Stimulated activated CD4-positive, alpha-beta T cell treated with anti-CD3 and anti-CD28 coated beads, Interleukin-4, amount 100 ng/mL, for 24 hours (primary cell): ENCODE measurements at places on chromosomes 2 and 18.

GRCh38 chr2:220930271-220931076 is 641.6 kb downstream of the EPHA4 start:
- DNase-seq, result no peak

- DNase-seq, result no peak
Measured at GRCh38 chr18:24089076-24089475, 49.8 kb upstream of the CABYR start.

- no peak for DNase-seq
Measured at GRCh38 chr2:133718688-133719201, 150.5 kb upstream of the NCKAP5 start.

DNA sequence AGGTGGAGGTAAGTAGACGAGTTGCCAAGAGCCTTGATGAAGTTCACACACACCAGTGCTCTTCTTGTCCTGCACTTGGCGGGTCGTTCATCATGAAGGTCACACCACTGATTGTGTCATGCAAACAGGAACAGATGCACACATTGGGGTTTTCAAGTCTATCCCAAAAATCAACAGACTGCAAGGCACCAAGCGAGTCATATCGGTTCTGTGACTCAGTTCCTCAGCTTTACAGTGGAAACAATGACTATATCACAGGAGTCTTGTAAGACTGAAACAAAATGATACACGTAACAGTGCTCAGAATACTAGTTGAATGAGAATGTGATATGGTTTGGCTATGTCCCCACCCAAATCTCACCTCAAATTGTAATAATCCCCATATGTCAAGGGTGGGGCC is 526.9 kb upstream of the ID2 start:
- DNase-seq, result peak; percentile 64

- no peak for DNase-seq
Measured at GRCh38 chr2:180706694-180707093, 273.7 kb upstream of the UBE2E3 start.

- no peak for DNase-seq
Measured at GRCh38 chr2:44707945-44708660, 233.4 kb upstream of the SIX3 start.

GRCh38 chr2:74849228-74849892 is 15.4 kb downstream of the HK2 start:
- DNase-seq, result peak; percentile 20

DNA sequence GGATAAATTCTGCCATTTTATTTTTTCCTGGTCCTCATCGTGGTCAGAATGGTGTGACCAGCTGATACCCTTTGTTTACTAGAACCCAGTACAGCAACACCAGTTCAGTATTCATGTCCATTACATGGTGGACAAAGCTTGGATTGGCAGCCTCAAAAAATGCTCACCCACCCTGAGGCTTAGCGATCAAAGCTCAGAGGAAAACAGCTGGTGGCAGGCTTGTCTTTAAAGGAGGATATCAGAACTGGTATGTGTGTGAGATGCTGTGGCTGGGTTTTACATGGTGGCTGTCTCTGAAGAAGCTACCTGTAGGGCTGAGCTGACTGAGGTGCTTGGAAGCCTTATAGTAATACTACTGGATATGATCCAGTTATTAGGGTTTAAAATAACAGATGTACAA is 471.1 kb upstream of the MEX3C start:
- no peak for DNase-seq

DNA sequence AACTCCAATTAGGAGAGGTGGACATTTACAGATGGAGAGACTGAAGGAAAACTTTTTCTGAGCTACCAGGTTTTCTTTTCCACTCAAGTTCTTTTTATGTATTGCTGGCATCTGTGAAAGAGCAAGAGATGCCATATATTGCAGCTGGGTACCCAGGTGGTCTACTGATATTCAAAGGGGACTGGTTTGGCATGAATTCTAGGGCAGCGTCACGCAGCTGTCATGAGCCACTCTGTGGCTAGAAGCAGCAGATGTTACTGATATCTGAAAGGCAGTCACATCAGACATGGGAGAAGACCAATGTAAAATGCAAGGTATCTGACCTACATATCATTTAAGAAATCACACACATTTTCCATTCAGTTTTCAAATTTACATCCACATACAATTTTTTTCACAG is 408.8 kb downstream of the GALNT13 start:
- no peak for DNase-seq

- no peak for DNase-seq
Measured at GRCh38 chr2:42770288-42771131, 6.6 kb upstream of the OXER1 start.

DNA sequence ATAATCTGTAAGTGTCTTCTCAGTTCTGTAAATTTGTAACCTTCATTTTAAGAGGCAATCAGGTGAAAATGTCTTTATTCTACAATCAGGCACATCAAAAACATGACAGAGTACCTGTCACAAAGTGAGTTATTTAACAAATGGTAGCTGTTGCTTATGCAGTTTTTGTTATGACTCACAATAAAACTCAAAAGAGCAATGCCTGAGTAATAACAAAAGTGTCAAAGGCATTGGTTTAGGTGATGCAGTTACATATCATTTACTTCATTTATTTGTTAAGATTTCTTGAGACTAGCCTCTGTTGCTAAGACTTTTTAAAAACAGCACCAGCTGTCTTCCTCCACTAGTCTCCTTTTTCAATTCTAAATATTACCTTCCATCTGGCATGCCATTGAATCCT is 177.8 kb downstream of the KIAA1328 start:
- no peak for DNase-seq

- DNase-seq, result no peak
Measured at GRCh38 chr2:102110596-102111334, 31.8 kb upstream of the IL1R1 start.

DNA sequence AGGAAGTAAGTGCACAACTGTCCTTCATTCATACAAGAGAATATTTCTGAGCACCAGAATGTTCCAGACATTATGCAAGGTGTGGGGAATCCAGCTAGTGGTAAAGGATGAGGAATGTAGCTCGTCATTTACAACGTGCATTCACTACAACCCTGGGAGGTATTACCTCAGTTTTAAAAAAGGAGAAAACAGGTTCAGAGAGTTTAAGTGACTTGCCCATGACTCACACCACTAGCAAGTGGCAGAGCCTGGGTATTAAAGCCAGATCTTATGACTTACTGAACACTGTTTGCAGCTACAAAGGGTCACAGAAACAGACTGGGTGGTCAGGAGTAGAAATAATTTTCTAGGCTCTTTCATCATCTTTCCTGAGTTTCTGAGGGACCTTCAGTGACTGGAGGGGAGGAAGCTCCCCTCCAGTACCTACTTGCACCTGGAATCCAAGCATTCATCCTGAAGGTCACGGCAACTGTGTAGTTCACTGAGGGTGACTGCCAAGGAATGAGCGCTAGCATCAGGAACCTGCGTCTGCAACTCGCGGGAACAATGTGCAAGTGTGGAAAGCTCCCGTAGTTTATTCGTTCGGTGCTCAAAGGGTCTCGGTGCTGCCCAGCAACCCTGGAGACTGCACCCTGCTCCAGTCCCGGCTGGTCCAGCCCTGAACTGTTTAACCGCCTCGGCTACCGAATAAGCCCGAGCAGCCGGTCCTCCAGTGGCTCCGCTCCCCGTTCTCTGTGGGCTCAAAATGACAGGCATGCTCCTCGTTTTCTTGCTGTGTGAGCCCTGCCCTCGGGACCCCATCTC is 647 bp downstream of the CCDC121 start:
- DNase-seq, result peak; percentile 32

DNA sequence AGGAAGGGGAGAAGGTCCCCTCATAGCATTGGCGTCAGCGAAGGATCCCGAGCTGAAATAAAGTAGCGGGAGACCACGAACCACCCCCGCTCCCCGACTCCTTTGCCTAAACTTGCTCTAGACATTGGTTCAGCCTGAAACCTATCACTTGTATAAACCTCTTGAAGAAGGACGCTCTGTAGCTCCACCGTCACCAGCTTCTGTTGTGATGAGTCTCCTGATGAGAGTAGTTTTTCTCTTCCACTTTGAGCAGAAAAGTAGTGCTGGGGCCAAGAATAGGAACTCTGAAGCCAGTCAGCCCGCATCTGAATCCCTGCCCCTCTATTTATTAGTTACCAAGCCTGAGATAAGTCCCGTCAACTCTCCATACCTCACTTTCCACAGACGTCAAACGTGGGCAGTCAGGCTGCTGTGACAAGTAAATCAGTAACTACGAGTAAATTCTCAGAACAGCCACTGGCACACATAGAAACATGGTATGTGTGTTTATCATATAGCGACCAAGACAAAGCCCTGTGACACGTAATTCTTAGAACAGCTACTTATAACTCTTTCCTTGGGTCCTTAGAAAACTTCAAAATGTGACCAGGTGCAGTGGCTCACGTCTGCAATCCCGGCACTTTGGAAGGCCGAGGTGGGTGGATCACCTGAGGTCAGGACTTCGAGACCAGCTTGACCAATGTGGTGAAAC is 61.7 kb downstream of the CD226 start:
- peak; percentile 70 for DNase-seq

- no peak for DNase-seq
Measured at GRCh38 chr2:47580855-47581600, 178.1 kb downstream of the MSH2 start.

GRCh38 chr18:68033466-68033865 is 516.9 kb upstream of the DSEL start:
- no peak for DNase-seq

- DNase-seq, result no peak
Measured at GRCh38 chr18:37252342-37252741, 313.3 kb downstream of the CELF4 start.

DNA sequence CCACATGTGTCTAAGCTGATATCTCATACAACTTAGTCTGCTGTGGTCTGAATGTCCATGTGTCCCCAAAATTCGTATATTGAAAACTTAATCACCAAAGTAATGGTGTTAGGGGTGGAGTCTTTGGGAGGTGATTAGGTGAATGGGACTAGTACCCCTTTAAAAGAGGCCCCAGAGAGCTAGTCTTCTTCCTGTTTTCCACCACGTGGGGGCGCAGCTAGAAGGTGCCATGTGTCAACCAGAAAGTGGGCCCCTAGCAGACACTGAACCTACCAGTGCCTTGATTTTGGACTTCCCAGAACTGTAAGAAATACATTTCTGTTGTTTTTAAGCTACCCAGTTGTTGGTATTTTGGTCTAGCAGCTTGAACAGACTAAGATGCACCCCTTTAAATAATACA is 86.6 kb downstream of the ASB1 start:
- peak; percentile 13 for DNase-seq

- no peak for DNase-seq
Measured at GRCh38 chr2:79721966-79722365, 209.1 kb downstream of the CTNNA2 start.

- no peak for DNase-seq
Measured at GRCh38 chr2:152466041-152466440, 131.1 kb downstream of the FMNL2 start.

DNA sequence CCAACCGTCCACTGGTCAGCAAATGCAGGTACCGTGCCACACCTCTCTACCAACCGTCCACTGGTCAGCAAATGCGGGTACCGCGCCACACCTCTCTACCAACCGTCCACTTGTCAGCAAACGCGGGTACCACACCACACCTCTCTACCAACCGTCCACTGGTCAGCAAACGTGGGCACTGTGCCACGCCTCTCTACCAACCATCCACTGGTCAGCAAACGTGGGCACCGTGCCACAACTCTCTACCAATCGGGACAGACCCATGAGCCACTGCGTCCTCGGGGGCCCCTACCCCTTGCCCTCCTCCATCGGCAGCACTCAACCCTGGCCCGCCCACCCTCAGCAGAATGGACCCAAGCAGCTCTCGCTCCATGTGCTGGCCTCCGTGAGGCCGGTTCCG is 226.4 kb upstream of the SALL3 start:
- DNase-seq, result no peak

GRCh38 chr2:239181903-239182581 is 218.8 kb downstream of the HDAC4 start:
- DNase-seq, result no peak

DNA sequence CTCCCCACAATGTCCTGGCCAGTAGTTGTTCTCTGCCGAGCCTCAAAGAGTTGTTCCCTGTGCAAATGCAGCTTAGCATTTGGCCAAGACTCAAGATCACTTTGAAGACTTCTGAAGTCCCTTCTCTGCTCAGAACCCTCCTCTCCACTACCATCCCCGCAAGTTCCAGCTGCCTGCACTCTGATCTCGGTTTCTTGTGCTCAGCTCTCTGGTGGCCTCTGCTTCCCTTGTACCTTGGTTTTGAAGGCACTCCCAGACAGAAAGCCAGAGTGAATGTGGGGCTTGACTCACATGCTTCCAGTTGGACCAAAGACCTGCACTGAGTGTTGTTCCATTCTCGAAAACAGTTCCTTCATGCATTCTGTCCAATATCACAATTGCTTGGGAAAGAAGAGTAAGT is 28.6 kb downstream of the CRACDL start:
- no peak for DNase-seq

GRCh38 chr2:37918742-37919186 is 6.3 kb upstream of the RMDN2 start:
- DNase-seq, result no peak

DNA sequence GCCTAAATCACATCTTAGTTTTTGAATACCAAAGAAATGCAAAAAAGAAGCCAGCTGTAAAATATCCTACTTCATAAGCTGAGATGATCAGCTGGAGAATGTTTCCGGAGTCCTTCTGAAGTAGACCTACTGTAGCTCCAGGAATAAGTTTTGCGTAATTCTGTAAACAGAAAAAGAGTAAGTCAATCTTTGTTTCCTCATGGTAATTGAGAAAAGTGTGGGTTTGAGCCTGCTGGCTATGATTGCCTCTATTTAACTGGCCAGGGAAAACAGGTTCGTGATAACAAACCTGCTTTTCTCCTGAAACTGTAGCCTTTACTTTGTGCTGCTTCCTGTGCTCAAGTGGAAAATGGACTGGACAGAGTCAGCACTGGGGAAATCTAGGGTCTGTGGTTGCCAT is 58.2 kb downstream of the ITGB6 start:
- DNase-seq, result no peak

DNA sequence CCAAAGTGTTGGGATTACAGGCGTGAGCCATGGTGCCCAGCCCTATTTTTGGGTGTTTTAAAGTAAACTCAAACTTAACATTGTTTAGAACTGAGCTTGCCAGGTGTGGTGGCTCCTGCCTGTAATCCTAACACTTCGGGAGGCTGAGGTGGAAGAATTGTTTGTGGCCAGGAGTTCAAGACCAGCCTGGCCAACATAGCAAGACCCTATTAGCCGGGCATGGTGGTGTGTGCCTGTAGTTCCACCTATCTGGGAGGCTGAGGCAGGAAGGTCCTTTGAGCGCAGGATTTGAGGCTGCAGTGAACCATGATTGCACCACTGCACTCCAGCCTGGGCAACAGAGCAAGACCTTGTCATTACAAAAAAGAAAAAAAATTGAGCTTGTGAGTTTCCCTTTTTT is 17.5 kb downstream of the SFTPB start:
- DNase-seq, result no peak

- peak; percentile 37 for DNase-seq
Measured at GRCh38 chr2:43224571-43225092, 1.8 kb downstream of the ZFP36L2 start.

GRCh38 chr2:99695130-99695943 is 205.5 kb upstream of the REV1 start:
- no peak for DNase-seq

- DNase-seq, result no peak
Measured at GRCh38 chr2:147621656-147622197, 223.1 kb upstream of the ACVR2A start.

- DNase-seq, result peak; percentile 80
Measured at GRCh38 chr2:37585982-37586621, 85.3 kb downstream of the CDC42EP3 start.

- DNase-seq, result no peak
Measured at GRCh38 chr2:67037655-67038054, 359.5 kb upstream of the ETAA1 start.

- DNase-seq, result no peak
Measured at GRCh38 chr2:26640331-26640745, 828 bp downstream of the CIB4 start.
